ENCODE measurements at places on chromosomes 11 and 22.
A peak's percentile ranks its signal among the peaks of the same experiment; 100 is the strongest.

DNA sequence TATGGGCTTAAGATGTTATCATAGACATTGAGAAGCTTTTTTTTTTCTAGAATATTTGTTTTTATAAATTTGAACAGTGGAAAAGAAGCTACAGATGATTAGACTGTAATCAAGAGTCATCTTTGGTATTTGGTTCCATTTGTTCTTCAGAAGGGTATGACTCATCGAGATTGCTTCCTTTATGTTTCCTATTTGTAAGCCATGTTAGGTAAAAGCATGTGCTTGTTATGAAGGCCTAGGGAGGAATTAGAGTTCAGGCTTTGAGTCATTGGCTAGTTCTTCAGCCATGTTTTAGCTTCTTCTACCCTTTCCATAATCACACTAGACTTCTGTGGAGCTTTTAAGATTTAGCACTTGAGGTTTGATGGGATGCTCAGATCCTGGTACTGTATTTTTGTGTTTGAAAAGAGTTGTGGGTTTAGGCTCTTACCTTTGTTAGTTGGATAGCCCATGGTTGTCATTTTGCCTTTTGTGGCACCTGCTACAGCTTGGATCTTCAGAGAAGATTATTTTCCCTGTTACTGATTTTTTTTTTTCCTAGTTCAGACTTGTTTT is 44.3 kb downstream of the POLD3 start:
- DNase-seq, result no peak

GRCh38 chr11:117058761-117059261 is 39.4 kb downstream of the SIK3 start:
- no peak for DNase-seq

GRCh38 chr11:61814958-61815789 is 1.6 kb downstream of the FADS1 start:
- peak; percentile 79 for DNase-seq

DNA sequence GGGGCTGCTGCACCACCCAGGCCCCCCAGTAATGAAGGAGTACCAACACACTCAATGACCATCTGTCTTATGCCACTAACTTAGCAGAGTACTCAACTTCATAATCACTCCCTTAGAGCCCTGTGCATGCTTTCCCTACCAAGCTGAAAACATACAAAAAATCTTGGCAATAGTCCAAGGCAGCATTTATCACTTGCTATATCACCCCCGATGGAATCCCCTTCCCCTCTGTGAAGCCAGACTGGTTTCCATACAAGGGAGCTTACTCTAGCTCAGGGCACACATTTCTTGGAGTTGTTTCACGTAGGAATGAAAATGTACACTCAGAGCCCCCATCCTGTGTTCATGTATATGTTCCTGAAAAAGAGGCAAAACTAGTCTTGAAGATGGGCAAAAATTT is 301.3 kb upstream of the TENM4 start:
- no peak for DNase-seq

DNA sequence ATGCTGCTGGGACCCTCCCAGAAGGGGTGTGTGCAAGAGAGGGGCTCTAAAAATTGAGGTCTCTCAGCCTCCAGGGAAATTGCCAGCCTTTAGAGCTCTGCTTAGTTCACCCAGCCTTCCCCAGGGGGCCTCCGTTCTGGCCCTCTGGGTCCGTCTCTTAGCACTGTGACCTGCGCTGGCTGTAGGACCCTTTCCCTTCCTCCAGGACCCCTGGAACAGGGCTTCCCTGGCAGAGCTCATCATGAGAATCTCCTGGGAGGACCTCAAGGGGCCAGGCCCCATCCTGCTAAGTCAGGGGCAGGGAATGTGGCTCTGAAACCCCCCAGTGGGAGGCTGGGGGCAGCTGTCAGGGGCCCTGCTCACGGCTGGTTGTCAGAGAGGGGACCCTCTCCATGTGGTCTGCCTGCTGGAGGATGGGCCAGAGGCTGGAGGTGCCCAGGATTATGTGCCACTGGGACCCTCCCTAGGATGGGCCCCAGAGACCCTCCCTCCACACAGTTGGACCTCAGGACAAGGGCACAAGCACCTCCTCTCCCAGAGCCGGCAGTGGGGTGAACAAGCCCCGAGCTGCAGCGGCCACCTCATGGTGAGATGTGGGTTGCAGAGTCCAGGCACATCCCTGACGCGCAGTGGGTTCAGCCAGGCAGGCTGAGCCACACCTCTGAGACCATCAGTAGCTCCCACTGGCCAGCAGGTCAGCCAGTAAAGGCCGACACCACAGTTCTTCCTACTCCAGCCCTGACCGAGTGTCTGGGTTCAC is 27.1 kb upstream of the GAL start:
- DNase-seq, result no peak

GRCh38 chr11:61598374-61598773 is 17.5 kb upstream of the SYT7 start:
- no peak for DNase-seq

DNA sequence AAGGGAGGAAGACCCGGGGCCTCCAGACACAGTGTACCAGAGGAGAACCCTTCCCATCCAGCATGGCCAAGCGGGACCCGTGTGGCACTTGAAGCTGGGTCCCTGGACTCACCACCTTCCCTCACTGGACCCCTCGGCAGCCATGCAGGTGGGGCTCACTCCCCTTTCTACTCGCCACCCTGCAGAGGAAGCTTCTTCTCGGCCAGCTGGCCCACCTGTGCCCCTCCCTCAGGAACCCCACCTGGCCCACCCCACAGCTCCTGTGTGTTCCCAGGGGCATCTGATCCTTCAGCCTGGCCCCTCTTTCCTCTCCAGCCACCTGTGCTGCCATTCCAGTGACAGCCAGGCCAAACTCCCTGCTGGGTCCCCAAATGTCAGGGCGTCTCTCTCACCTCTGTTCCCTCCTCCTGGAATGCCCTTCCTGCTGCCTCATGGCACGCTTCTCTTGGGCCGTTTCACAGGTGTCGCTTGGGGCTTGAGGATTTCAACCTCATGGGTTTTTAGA is 38.0 kb downstream of the IGF2 start:
- DNase-seq, result no peak

DNA sequence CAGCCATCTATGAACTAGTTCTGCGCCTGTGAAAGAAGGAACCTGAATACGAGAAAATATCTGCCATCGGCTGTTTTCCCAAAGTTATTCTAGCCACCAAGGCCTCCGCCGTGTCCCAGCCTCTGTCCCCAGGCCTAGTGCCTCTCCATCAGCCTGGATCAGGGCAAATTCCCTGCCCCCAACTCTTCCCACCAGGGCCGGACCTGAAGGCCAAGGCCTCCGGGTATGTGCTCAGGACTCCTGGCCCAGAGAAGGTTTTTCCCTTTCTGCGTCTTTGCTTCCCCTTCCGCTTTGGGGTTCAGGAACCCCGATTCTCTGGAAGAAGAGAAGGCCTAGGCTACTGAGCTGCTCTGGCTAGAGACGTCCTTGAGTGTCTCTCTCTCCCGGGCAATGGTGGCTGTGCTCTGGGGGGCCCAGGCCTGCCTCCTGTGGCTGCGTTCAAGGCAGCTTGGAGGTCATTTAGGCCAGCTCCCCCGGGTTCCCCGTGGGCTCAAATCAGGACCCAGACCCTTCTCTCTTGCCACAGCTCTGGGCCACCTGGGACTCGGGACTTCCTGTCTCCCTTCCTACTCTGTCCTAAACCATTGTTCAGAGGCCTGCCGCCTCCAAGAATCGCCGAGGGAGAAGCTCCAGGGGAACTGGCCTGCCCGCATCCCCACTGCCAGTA is 1.6 kb downstream of the ALX4 start:
- DNase-seq, result no peak

DNA sequence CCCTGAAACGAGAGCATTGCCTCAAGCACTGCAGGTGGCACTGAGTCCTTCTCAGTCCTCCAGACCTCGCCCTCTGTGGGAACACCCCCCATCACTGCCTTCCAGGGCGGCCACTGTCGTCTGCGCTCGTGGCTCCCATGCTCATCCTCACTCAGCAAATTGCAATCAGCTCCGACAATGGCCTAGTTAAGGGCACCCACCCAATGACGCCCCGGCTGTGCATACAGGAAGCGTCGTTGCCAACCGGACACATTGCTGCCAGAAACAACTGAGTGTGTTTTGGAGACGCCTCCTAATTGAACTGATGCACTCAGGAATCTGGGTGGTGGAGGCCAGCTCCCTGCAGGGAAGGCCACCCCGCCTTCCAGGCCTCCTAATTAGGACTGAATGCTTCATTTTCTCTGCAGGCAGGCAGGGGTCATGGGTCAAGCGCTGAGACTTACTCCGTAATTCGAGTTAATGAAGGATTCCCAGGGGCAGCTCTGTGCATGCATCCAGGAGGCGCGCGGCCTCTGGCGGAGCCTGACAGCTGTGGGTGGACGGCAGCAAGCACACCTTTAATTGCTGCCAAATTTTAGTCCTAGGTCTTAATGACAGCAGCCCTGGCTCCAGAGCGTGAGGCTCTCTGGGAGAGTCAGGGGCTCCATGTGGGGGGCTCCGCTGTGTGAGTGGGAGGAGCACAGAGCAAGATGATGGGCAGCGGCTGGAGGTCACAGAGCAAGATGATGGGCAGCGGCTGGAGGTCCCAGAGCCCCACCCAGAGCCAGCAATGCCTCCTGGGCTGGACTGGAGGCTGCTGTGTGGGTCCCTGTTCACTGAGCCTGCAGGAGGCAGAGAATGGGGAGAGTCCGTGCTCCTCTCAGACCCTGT is 199.0 kb downstream of the BRD1 start:
- no peak for DNase-seq

DNA sequence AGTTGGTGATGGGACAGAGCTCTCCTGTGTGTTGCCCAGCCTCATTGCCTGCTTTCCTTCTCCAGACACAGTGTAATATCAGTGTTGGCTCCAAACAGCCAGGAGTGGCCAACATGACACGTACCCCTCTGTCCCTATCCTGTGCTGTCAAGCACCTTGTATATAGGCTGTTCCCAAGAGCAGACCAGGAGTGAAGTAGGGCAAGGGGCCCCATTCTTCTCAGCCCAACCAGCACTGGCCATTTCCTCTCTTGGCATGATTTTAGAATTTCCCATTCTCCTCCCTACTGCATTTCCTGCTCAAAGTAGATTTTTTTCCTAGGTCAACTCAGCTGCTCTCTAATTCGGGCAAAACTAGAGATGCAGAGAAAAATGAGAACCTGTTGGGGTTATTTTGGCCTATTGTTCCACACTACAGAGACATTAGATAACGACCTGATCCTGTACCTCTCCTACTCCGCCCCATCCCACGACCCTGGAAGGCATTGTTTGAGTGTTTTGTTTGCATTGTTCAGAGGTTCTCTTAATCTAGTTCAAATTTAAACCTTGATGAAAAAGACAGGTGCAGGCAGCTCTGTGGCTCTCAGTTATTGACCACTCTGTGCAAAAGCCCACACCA is 95.6 kb downstream of the RASSF10 start:
- no peak for DNase-seq

DNA sequence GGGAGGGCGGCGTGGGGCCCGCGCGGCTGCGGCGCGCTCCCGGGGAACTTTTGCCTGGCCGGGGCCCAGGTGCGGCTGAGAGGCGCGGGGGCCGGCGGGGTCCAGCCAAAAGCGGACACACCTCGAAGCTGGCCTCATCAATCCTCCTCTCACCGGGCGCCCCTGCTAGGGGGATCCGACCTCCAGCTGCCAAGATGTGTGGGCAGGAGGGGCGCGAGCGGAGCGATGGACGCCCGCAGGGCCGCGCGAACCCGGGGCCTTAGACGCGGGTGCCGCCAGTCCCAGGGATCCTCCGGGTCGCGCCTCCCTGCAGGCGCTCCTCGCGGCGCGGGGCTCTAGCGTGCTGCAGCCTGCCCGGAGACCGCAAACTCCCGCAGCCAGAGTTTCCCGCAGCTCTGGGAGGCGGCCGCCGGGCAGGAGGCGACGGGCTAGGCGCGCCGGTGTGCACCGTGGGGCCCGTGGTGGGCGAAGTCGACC is 785 bp downstream of the IGSF9B start:
- no peak for DNase-seq

DNA sequence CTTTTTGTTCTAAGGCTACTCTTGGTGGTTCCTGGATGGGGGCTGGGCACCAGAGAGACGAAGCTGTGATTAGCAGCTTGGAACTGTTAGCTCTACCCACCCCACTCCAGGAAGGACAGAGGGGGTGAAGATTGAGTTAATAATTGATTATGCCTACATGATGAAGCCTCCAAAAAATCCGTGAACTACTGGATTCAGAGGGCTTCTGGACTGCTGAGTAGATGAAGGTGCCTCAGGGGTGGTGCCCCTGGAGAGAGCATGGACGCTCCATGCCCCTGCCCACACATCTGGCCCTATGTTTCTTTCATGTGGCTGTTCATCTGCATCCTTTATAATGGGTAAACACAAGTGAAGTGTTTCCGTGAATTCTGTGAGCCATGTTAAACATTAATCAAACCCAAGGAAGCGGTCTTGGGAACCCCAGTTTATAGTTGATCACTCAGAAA is 47.3 kb upstream of the CYP2D6 start:
- DNase-seq, result no peak

DNA sequence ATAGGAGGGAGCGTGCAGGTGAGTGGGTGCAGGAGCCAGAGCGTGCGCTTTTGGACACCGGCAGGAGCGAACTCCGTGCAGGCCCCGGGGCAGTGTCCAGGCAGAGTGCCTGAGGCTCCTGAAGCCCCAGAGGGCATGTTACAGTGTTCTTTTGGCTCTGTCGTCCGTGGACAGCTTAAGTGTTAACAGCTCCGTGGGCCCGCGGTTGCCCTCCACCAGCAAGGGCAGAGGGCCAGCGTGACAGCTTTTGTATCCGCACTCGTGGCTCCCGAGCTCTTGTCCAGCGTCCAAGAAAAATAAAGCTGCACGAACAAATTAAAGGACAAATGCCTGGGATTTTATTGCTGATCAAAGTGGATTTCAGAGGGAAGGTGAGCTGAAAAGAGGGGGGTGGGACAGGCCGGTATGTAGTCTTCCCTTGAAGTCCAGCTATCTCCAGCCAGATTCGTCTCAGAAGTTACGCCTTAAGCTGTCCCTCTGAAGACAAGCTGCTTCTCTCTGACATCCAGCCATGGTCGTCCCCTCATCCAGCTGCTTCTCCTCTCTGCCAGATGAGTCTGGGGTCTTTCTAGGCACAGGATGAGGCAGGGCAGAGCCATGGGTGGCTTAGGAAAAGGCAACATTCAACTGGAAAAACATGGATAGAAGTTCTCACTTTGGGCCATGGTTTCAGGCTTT is 968 bp upstream of the TMEM109 start:
- DNase-seq, result no peak

DNA sequence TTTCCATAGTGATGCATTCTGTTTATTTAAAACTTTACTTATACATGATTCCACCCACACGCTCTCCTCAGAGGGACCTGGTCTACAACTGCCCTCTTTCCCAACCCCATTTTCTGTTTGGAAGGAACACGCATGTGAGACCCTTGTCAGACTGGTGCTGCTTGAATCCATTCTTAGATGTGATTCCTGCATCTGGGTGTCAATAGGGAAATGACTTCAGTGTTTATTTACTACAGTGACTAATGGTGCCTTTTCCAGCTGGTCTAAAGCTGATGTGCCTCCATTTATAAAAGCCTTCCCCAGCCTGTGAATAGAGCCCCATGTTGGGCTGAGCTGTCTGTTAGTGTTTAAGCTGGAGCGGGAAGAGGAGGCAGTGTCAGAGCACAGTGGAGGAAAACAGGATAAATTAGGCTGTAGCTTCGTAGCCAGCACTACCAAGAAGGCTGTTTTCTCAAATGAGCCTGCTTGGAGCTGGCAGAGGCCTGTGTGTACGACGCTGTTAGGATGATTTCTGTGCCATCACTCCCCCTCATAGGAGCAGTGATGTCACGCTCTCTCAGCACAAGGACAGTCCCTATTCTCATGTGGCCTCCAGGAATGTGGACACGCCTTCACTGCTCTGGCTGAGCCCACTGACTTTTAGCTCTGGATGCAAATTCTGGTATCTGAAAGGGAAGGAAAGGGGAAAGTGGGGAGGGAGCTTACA is 18.9 kb upstream of the C11orf96 start:
- no peak for DNase-seq
